ENCODE measurements at places on chromosomes 3 and 15.

DNA sequence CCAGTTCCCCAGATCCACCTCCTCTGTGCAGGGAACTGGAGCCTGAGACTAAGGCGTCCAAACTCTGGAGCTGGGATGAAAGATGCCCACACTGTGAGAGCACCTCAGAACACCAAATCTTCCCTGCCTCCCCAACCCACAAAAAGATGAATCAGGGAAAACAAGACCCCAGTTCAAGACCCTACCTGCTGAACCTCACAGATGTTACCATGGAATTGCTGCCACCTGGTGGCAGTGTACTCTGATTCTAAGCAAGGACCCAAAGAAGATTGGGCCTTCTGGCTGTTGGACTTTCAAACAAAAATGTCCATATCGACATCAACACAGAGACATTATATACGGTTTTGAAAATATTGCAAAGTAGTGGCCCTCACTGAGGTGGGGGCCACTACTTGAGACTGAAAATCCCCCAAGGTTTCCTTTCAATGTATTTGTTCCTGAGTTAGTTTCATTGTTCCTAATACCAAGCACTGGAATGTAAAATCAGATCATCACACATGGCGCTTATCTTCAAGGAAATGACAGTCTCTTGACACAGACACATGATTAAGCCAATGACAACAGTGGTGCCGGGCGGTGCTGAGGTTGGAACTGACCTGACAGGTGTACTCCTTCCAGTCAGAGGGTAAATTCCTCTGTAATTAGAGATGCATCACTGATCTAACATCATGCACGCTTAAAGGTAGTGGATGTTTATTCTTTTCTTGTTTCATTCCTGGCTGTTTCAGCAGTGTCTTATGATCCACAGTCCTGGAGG, 67.6 kb downstream of the SLC6A11 start:
- DNase-seq = no peak

DNA sequence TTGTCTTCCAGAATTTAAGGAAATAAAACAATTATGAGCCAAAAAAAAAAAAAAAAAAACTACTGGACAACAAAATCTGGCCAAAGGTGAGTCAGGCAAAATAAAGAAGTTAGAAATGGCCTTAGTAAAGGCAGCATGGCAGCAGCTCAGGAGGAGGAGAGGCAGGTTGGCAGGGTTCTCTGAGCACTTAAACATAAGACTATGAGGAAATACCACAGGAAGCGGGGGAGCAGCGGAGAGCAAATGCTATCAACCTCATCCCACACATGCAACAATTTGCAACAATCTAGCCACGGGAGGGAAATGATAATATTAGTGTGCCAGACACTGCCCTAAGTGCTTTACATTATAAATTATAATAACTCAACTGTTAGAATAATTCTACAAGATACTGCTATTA, 247.3 kb upstream of the NSMCE3 start:
- DNase-seq = no peak

GRCh38 chr15:40010686-40011085, 28.3 kb downstream of the SRP14 start:
- DNase-seq = no peak

GRCh38 chr3:30779686-30780287, 114.7 kb downstream of the GADL1 start:
- peak; percentile 1 for DNase-seq

- DNase-seq = no peak
Observed at GRCh38 chr15:41992803-41993190, 20.4 kb upstream of the EHD4 start.

DNA sequence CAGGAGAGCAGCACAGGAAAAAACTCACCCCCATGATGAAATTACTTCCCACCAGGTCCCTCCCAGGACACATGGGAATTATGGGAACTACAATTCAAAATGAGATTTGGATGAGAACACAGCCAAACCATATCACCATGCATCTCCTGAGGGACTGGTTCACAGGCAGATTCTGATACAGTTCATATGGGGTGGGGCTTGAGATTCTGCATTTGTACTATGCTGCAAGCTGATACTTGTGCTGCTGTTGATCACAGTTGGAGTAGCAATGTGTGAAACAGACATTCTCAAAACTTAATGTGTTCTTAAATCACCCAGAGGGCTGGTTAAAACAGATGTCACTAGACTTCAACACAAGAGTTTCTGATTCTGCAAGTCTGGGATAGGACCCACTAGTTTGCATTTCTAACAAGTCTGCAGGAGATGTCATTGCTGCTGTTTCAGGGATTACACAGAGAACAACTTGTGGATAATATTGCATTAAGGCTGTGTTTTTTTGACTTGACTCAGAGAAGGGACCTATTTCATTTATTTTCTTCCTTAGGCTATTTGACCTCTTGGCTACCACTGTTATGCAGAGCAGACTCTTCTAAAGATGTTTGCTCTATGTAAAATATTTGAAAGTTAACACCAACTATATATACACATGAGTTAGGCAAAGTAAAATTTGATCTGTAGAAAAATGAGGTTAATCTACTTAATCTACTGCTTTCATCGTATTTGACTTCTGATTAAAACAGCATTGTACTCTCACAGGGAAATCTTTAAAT, 194.2 kb upstream of the CNTN3 start:
- DNase-seq = no peak

DNA sequence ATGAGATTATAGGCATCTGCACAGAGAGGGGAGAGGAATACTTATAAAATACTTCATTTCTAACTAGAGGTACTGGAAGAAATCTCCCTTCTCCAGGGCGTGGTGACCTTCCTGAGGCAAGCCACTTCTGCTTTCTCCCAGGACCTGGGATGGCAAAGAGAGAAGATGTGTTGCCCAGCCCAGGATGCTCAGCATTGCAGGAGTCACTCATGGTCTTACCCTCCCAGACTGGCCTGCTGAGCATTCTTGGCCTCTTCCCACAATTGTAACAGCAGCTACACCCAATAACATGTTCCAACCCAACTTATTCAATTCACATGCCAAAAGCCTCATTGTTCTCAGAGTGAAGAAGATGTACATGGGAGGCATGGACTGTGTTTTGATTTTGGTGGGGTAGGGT, 37.9 kb downstream of the IL20RB start:
- no peak for DNase-seq

DNA sequence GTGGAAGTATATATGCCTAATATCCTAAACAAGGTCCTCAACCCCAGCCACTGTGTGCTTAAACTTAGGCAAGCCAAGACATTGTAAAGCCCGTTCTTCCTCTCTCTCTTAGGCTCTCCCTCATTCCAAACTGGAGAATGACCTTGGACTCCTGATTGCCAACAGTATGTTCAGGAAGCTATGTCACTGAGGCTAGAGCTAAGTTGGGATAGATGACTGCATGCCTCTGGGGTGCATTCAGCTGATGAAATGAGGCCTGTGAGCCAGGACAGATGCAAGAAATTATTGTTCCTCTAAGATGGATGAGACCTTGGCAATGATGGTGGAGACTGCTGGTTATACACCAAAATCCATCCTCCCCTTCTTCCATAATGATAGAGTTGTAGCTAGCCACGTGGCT, 27.9 kb upstream of the TBC1D21 start:
- DNase-seq = no peak

- no peak for DNase-seq
Observed at GRCh38 chr3:28907616-28908015, 373.3 kb upstream of the RBMS3 start.

DNA sequence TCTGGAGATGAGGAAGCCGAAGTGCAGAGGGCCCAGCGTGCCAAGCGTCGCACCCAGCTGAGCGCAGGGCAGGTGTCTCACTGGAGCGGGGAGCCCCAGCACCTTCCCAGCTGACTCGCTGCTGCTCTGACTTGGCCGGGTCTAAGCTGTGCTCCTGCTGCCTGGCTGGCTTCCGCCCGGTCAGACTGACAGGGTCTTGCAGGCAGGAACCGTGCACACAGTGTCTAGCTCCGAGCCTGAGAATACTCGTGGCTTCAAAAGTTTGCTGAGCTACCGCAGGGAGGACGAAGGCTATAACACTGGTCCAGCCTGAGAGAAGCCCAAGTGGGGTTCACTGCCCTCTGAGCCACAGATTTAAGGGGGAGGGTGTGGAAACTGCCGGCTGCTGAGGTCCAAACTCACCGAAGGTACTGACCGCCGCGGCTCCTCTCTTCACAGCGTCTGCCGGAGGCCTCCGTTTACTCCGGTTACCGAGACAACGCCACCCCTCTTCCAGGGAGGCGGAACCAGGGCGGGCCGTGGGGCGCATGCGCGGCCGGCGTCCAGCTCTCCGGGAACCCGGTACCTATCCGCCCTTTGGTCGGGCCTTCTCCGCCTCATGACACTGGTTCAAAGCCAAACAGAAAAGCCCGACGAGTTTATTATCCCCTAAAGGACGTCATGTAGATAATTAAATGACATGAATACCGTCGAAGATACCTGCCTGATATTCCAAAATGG, at the start of gene CFAP44:
Gene CFAP44, minus strand, starts transcription at position 443 of the 720 bp plus-strand sequence. CDS start 7,829 bp downstream, outside the sequence.
- DNase-seq = no peak

DNA sequence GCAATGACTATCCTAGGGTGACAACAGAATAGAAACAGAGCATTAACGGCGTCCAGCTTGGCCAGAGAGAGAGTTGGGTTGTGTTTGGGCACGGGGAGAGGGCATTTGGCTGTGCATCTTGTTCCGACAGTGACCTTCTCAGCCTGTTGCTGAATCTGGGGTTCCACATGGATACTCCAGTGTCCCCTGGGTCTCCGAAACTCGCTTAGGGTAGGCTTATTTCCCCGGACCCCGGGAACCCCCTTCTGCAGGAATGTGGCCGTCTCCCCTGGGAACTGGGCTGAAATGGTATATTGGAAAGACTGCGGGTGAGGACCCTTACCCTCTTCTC, 7.9 kb downstream of the SHOX2 start:
- no peak for DNase-seq

- peak; percentile 32 for DNase-seq
Observed at GRCh38 chr3:107421170-107421792, 44.0 kb downstream of the CCDC54 start.

DNA sequence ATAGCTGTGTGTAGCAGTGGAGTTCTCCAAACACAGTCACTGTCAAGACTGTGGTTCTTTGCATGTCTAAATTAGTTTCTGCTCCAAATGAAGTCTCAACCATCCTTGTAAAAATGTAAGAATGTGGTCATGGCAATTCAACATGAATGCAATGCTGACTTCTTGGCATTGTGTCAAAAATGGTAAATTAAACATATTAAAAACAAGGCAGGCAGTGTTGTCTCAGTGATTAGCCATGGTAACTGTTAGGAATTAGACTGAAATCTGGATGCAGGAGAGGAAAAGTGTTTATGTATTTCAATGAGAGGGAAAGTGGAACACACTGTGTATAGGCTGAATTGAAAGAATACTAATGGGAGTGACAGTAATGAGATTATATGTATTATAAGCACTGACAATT, 597.2 kb downstream of the EDEM1 start:
- no peak for DNase-seq

GRCh38 chr3:127000119-127000518, 17.2 kb downstream of the PLXNA1 start:
- no peak for DNase-seq

- no peak for DNase-seq
Observed at GRCh38 chr3:43155464-43156121, 49.7 kb upstream of the POMGNT2 start.

DNA sequence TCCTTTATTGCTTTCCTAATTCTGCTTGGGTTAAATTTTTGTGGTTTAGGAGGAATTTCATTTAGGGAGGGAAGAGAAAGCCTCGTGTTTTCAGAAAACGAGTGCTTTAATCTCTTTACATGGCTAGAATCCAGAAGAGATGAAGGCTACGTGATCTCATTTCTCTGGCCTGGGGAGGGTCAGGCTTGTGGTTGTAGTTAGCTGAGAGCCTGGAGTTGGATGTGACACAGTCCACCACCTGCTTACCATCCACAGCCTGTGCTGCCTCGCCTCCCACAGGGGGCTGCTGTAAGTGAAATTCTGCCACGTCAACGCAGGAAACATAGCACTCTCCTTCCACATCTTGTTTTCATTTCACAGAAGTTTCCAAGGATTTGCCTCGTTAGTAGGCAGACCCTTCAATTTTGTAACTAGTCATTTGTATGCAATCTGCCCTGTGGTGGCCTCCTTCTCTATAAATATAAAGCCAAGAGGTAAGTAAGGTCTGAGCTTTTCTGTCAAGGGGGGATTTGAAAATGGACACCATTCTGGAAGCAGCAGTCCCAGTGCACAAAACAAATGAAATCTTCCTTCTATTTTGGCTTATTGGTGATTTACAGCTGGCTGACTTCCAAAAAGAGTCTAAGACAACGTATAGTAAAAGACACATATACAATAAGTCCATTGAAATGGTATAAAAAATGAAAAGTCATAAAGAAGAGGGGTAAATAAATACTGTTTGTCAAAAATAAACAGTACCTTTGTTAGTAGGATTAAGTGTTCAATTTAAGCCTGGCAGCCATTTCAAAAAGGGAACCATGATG, 3.4 kb downstream of the GXYLT2 start:
- peak; percentile 37 for DNase-seq

DNA sequence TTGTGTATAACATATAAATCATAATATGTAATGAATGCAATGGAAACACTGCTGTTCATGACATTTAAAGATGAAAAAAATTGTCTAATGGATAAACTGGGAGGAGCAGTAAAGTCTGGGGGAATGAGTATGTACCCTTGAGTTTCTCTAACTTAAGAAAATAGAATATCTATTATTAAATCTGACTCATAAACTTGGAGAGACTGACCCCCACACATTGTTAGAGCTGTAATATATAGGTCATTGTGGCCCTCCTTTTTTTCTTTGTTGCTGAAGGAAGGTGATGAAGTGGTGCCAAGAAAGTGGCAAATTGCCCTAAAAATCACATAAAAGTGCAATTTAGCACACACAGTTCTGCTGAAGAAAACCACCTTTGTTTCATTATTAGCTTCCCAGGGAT, 389.8 kb upstream of the RARB start:
- DNase-seq = no peak

- no peak for DNase-seq
Observed at GRCh38 chr15:39947401-39948197, 13.7 kb downstream of the EIF2AK4 start.

GRCh38 chr3:122755491-122755890, 38.1 kb downstream of the HSPBAP1 start:
- no peak for DNase-seq

GRCh38 chr3:50930371-50931208, 255.9 kb downstream of the DOCK3 start:
- DNase-seq = no peak
